ENCODE measurements at places on chromosomes 4 and X.

DNA sequence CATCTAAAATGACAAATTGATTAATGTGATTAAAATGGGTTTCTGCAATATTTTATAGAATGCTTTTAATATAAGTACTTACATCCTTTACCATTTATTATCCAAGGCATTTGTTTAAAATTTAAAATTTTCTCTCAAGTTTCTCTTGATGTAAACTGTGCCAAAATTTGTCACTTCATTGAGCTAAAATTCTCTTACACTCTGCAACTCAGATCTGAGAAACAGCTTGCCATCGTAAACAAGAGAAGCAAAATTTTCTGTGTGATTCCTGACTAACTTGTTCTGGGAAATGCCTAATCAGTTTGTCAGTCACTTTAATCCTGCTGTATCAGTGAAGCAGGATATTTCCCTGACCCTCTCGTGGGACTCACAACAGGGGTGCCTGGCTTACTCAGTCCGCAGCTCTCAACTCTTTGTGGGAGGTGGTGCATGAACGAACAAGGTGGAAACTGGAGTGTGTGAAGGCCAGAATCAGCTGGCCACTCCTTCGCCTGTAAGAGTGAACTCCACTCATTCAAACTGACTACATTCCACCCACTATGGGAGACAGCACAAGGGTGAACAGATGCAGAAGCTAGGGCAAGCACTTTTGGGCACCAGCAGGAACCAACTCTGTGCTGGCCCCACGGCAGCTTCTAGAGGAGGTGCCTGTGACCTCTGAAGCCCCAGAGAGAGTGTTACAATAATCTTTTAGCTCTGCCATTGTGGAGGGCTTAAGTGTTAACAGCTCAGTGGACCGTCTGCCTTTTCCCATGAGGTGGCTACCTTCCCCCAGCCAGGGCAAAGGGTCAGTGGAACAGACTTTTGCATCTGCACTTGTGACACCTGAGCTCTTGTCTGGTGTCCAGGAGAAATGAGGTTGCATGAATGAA lies 349.4 kb downstream of the FAT4 start:
- DNase-seq, result no peak

DNA sequence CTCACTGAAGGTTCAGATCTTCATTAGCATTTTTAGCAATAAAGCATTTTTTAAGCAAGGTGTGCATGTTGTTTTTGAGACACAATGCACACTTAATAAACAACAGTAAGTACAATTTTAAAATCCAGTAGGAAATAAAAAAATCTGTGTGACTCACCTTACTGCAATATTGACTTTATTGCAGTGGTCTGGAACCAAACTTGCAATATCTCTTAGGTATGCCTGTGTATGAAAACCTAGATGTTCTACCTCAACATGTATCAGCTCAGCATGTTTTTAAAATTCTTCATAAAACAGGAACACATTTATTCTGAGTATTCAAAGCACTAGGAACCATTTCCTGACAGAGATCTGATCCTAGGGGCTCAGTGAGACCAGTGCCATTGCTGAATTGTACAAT lies 26.7 kb downstream of the NR0B1 start:
- DNase-seq, result no peak

GRCh38 chr4:16217300-16218051 lies 8.8 kb downstream of the TAPT1 start:
- DNase-seq, result no peak

DNA sequence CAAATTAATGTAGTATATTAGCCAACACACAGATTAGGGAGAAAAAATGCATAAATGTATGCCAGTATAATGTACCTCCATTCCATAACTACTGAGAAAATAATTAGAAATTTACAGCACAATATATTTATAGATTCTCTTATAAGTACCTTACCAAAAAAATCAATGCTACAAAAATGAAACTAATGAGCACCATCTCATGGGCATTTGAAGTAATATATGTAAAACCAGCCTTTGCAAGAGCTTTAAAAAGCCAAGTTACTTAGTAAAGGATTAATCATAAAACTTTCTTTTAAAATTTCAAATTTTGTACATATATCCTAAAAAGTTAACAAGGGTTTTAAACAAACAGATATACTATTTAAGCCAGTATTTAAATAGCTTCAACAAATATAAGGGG lies 43.2 kb downstream of the LRBA start:
- DNase-seq, result no peak

- DNase-seq, result no peak
These were observed 208.4 kb downstream of the ANTXR2 start for GRCh38 chr4:79864500-79865200.

- DNase-seq, result no peak
These were observed 64.8 kb downstream of the TBC1D9 start for GRCh38 chr4:140691369-140691768.

GRCh38 chrX:43973249-43974099 lies at the start of gene NDP:
TSS of gene NDP (minus strand) at chrX:43973390. CDS start at chrX:43958645, 14,745 bp downstream.
- no peak for DNase-seq

DNA sequence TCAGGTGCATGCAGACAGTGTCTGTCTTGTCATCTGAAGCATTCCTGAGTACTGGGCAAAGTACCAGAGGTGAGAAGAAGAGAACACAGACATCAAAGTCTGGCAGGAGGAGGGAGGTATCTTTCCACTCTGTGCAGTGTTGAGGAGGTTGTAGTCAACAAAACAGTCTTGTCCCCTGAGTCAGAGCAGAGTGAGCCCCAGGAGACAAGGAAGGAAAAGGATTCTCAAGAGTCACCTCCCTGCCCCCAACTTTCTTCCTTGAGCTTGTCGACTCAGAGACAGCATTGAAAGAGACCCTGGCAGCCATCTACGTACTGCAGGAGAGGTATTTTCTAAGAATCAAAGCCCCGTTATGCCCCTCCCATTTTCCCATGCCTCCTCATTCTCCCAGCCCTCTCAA lies 4.4 kb upstream of the SRPX start:
- DNase-seq, result no peak

GRCh38 chr4:53905941-53906377 lies 158.4 kb downstream of the CHIC2 start:
- peak; percentile 26 for DNase-seq

DNA sequence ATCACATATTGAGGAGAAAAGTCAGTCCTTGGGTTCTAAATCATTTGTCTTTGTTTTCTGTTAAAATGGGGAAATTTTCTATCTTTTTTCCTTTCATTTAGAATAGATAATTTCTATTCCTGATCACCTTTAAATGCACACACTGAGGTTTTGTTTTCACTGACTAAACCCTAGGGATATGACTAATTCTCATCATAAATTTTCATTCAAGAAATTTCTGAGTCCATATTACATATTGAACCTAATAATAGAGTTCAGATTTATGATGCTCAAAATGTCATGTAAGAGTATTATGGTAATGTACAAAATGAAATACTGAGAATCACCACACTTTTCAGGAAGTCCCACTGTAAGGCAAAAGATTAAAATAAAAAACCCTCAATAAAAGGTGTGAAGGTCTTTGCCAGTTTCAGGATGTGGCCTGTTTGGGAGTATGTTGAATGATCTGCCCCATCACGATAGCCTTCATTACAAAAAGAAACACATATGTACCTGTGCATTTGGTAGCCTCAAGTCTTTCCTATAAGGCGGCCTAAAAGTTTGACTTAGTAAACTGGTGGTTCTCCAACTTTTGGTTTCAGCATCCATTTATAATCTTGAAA lies 49.4 kb downstream of the LEF1 start:
- no peak for DNase-seq

DNA sequence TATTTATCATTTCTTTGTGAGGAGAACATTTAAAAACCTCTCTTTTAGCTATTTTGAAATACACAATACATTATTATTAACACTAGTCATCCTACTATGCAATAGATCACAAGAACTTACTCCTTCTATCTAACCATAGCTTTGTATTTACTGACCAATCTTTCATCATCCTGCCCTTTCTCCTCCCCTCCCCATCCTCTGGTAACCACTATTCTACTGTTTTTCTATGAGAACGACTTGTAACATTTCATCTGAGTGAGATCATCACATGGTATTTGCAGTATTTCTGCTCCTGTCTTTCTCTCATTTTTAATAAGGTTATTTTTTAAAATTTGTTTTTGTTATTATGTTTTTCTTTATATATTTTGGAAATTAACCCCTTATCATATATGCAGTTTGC lies 331.8 kb downstream of the TEX13C start:
- no peak for DNase-seq

- no peak for DNase-seq
These were observed 106.0 kb upstream of the NDST4 start for GRCh38 chr4:115219315-115219860.

DNA sequence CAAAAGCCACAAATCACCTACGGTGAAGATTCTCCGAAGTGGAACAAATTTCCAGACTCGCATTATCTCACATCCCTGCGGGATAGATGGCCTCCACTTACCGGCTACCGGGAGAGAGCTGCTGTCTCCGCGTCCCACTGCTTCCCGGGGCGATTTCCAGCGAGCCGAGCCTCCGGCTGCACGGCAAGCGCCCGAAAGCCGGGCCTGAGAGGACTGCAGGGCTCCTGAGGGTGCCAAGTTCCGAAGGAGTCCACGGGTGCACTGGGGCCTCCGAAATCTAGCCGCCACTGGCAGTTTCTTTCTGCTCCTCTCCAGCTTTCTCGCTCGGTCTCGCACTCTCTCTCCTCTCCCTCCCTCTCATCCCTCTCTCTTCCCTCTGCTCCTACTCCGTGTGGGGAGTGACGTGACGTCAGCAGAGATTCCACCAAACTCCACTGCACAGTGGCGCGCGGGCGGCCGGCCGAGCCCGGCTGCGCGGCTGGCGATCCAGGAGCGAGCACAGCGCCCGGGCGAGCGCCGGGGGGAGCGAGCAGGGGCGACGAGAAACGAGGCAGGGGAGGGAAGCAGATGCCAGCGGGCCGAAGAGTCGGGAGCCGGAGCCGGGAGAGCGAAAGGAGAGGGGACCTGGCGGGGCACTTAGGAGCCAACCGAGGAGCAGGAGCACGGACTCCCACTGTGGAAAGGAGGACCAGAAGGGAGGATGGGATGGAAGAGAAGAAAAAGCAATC lies 14.0 kb upstream of the PITX2 start:
- DNase-seq, result peak; percentile 73

Data from transverse colon (tissue), 4 donors.